ENCODE measurements at places on chromosomes 16 and 17.

- peak; percentile 60 for DNase-seq
Measured at GRCh38 chr16:85536073-85536410, 77.1 kb upstream of the GSE1 start.

- no peak for DNase-seq
Measured at GRCh38 chr17:40340880-40341807, 23.4 kb downstream of the GJD3 start.

DNA sequence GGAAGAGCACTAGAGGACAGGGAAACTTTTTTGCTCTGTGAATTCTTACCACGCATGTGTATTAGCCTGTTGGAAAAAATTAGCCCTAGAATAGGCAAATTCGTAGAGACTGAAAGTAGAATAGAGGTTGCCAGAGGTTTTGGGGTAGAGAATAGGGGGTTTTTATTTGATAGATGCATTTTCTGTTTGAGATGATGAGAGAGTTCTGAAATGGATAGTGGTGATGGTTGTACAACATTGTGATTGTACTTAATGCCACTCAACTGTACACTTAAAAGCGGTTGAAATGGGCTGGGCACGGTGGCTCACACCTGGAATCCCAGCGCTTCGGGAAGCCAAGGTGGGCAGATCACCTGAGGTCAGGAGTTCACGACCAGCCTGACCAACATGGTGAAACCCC lies 8.0 kb upstream of the DOC2B start:
- no peak for DNase-seq

- DNase-seq: no peak
Measured at GRCh38 chr17:81348097-81349055, 46.9 kb upstream of the BAHCC1 start.

DNA sequence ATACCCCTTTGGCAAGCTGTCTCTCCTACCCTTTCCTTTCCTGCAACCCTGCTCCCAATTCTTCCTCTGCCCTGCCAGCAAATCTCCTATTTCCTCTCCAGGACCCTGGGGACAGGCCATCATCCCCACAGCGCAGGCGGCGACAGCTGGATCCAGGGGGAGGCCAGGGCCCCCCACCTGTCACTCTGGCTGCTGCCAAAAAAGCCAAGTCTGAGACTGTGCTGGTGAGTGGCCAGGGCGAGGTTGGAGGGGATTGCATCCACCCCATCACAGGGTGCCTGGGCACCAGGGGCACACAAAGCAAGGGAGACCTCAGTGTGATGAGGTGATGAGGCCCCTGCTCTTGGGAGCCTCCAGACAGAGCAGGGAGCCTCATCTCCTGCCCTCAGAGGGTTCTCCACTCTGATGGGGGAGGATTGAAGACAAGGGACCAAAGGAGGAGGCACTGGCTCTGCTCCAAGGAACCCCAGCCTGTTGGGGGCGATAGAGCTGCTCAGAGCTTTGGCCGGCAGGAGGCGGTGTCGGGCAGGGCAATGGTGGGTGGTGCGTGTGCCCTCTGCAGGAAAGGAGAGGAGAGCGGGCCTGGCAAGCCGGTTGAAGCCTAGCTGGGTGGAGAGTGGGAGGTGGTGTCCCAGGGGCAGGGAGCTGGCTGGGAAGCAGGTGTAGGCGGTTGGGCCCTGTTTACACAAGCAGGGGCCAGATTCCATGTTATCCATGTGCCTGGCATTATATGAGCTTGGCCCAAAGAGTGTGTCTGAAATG lies 15.6 kb upstream of the PDK2 start:
- DNase-seq: no peak

- DNase-seq: no peak
Measured at GRCh38 chr17:73720187-73720834, 76.1 kb upstream of the SDK2 start.

- no peak for DNase-seq
Measured at GRCh38 chr17:46198233-46198632, 5.0 kb upstream of the KANSL1 start.

GRCh38 chr16:84610376-84610775 lies 7.5 kb downstream of the COTL1 start:
- no peak for DNase-seq

- DNase-seq: no peak
Measured at GRCh38 chr16:58768145-58768544, 34.0 kb upstream of the GOT2 start.

DNA sequence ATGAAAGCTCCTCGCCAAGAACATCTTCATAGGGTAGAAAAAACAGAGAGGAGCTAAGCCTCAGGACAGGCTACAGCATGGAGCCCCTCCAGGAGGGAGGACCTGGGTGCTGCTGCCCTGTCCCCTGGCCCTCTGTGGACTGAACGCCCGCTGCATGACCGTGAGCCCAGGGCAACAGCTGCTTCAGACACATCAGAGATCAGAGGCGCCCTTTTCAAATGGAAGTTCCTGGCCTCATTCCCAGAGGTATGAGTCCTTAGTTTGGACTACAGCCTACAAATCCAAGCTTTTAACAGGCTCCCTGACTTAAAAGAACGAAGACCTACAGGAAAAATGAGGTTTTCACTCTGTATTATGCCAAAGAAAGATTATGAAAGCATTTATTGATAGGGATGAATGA lies 48.5 kb downstream of the ZNF18 start:
- DNase-seq: peak; percentile 54

DNA sequence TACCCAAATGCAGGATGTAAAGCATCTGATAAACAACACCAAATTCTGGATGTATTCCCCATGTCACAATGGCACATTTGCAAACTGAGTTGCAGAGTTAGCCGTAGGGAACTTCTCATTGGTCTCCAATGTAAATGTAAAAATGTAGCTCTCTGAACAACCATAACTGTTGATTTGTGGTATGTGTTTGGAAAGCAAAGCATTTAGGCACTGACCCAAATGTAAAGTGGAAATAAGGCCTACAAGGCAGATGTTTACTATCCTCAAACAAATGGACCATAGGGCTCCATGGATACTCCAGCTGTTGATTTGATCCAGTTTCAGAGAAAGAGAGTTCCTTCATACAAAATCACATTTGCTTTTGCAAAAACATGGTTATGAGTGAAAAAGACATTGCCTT lies 223.0 kb upstream of the ELAC2 start:
- DNase-seq: peak; percentile 82

DNA sequence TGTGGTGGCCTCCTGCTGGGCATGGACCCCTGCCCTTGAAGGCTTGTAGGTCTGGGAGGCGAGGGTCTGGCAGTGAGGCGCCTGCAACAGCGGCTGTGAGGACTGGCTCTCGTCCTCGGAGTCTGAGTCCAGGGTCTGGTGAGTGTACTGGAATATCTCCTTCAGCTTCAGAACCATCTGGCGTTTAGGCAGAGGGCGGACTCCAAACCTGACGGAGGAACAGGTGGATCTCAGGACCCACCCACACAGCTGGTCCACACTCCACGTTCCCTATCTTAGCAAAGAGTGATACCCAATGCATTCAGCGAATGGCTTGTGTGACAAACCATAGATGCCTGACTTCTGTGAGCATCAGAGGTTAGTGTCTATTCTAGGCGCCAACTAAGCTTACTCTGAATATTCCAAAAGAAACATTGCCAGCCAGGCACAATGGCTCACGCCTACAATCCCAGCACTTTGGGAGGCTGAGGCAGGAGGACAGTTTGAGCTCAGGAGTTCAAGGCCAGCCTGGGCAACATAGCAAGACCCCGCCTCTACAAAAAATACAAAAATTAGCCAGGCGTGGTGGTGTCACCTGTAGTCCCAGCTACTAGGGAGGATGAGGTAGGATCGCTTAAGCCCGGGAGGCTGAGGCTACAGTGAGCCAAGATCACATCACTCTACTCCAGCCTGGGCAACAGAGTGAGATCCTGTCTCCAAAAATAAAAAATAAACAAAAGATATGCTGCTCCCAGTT lies 6.3 kb upstream of the NLRC3 start:
- DNase-seq: no peak

GRCh38 chr17:82665217-82665616 lies 17.0 kb upstream of the WDR45B start:
- DNase-seq: no peak

DNA sequence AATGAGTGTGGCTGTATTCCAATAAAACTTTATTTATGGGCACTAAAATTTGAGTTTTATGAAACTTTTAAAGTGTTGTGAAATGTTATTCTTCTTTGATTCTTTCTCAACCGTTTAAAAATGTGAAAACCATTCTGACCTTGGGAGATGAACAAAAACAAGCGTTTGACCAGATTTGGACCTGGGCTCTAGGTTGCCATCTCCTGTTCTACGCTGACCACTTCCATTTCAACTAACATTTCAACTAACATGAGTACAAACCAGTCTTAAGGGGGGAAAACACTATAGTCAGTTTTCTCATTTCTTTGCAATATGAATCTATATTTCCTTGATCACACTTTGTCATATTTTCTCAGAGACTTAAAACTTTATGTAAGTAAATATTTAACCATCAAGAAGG lies 118.4 kb upstream of the IRX5 start:
- no peak for DNase-seq
